ENCODE measurements at places on chromosomes 7 and 10.

DNA sequence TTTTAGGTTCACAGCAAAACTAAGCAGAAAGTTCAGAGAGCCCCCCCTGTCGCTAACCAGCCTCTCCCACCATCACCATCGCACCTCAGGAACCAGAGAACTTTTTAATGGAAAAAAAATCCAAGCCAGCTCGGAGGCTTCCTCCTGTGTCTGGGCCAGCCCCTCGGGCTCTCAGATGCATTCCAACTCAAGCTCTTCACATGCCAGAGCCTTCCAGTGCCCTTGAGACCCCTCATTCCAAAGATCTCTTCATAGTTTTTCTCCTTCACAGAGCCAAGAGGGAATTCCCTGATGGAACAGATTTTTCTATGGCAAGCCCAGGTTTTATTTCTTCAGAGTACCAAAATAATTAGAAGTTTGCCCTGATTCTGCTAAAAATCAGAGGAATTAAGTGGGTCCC is 153.4 kb upstream of the LANCL2 start:
- DNase-seq = no peak

DNA sequence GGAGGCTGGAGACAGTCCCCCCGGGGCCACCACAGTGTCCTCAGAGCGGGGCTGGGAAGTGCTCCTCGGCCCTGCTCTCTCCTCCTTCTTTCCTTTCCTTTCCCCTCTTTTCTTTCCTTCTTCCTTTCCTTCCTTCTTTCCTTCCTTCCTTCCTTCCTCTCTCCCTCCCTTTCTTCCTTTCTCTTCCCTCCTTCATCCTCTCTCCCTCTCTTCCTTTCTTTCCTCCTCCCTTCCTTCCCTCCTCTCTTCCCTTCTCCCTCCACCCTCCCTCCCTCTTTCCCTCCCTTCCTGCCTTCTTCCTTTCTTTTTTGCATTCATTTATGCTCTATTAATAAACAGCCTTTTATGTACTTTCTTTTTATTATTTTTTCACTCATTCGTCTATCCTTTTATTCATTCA is 127.1 kb upstream of the TCERG1L start:
- DNase-seq = no peak

DNA sequence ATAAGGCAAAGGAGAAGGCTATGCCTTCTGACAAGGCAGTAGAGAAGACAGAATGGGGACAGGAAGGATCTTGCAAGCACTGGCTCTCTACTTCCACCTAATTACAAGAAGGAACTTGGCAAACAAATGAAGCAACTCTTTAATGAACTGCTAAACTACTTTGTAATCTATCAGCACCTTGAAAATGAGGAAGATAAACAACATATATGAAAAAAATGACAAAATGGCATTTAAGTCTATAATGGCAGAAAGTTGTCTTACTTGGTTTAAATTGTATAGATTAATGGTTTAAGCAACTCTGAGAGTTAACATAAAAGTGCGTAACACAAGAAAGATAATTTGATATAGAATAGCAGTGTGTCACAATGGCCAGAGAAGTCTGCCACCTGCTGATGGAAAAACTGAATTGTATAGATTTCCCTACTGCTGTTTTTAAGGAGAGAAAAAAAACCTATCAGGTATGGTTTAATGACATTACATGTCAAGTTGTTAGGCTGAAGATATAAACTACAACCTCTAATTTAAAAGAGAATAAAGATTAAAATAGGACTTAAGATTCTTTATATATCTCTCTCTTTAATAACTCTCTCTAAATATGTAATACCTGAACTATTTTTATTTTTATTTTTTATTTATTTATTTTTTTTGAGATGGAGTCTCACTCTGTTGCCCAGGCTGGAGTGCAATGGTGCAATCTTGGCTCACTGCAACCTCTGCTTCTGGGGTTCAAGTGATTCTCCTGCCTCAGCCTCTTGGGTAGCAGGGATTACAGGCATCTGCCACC is 11.8 kb downstream of the NT5C3A start:
- no peak for DNase-seq

DNA sequence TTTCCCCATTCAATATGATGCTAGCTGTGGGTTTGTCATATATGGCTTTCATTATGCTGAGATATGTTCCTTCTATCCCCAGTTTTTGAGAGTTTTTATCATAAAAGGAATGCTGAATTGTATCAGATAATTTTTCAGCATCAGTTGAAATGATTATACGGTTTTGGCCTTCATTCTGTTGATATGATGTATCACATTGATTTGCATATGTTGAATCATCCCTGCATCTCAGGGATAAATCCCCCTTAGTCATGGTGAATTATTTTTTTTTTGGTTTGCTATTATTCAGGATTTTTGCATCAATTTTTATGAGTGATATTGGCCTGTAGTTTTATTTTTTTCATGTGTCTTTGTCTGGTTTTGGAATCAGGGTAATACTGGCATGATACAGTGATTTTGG is 1152.3 kb upstream of the C7orf33 start:
- no peak for DNase-seq

- DNase-seq = no peak
Measured at GRCh38 chr7:39714447-39715091, 91.2 kb downstream of the RALA start.
